CD4-positive, alpha-beta T cell treated with Interleukin-17A for 4 hours (primary cell): ENCODE measurements at places on chromosomes 16 and 17.

- no peak for DNase-seq
Observed at GRCh38 chr17:66542967-66543520, 240.6 kb downstream of the PRKCA start.

DNA sequence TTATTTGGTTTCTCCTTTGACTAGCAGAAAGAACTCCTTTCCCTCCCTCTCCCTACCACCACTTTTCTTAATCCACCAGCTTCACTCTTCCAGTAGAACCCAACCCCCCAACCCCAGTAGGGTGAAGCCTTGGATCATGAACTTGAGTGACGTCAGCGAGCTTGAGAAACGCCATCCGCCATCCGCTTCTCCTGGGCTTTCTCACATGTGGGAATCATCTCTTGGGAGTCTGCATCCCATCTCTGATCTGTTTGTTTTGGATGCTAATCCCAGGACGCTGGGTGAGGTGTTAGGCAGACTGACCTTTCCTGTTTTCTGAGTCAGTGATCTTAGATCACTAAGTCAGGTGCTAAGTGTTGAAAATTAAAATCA is 16.0 kb upstream of the SOX9 start:
- DNase-seq = no peak

DNA sequence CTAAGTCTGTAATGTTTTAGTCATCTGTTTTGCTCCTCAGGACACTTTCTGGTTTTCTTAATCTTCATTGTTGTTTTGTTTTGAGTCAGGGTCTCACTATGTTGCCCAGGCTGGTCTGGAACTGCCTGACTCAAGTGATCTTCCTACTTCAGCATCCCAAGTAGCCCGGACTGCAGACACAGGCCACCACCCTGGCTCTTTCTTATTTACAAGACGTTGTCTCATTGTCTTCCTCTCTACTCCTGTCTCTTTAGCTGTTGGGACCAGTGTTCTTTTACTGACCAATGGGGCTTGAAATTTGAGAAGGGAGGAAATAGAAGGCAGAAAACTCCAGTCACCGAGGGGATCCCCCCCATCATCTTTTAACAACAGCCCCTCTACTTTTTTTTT is 1.2 kb downstream of the SCPEP1 start:
- DNase-seq = no peak

DNA sequence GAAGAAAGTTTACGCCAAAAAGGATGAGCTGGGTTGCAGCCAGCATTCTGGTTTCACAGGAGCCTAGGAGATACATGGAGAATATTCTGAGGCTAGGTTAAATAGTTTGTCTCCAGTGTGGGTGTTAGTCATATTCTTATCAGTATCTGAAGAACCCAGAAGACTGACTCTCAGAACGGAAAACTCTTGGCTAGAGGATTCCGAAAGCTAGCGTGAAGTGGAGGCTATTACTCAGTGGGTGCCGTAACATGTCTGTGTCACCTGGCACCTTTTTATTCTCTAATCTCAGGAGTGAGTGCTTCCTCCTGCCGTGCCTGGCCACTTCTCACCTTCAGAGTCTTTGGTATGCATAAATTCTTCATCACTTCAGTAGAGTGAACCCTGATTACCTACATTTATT is 199.5 kb downstream of the WWOX start:
- DNase-seq = no peak

GRCh38 chr16:78284957-78285434 is 185.5 kb downstream of the WWOX start:
- no peak for DNase-seq

- DNase-seq = peak; percentile 47
Observed at GRCh38 chr17:80871341-80871740, 120.3 kb upstream of the CHMP6 start.

- no peak for DNase-seq
Observed at GRCh38 chr16:61564716-61565115, 471.5 kb downstream of the CDH8 start.

DNA sequence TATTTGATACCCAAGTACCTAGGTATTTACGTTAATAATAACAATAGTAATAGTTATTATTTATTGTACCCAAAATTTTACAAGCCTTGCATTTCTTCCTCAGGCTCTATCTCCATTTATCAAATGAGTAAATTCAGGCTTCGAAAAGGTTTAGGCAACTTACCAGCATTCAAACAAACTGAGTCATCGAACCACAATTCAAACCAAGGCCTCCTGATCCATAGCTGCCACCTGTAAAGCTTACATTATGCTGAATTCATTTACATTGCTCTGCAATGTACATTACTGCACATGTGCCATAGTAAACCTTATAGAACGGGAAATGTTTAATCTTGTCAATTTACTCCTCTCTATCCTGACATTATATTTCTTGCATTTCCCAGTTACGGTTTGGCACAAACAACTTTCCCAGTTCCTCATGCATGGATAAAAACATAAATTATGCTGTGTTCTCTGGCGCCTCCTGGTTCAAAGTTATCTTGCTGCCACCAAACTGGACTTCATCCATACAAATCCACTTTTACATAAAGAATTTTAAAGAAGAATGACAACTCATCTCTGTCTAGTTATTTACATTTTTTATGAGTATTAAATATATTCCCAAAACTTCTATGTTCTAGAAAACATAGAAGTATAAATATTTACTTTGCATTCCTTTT is 360.6 kb upstream of the SOX9 start:
- DNase-seq = no peak

DNA sequence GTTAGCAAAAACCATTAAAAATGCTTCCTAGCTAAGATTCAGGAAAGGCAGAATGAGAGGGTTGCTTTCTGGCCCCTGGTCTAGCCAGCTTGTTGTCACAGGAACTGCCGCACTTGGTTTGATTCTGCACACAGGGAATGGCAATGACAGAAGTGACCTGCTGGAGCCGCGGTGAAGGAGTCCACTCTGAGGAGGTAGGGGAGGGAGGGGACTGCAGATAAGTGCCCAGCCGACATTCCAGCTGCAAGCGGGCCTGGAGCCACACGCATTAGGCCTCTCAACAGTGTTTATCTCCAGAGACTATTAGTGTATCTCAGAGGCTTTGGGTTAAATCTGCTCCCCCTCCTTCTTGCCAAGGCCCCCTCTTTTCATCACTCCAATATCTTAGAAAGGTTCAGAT is 38.6 kb downstream of the CDRT15 start:
- DNase-seq = peak; percentile 13

DNA sequence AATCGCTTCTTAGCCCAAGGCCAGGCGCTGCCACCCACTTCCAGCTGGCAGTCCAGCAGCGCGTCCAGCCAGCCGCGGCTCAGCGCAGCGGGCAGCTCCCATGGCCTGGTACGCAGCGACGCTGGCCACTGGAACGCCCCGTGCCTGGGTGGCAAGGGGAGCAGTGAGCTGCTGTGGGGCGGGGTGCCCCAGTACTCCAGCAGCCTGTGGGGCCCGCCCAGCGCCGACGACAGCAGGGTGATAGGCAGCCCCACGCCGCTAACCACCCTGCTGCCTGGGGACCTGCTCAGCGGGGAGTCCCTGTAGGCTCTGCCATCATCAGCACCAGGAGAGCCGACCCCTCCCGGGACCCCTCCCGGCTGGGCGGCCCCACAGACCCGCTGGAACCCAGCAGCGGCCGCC is 24.0 kb downstream of the TMC6 start:
- no peak for DNase-seq

GRCh38 chr17:39813631-39814030 is 50.5 kb downstream of the IKZF3 start:
- DNase-seq = peak; percentile 79

- DNase-seq = no peak
Observed at GRCh38 chr16:80968386-80969113, 38.1 kb downstream of the CMC2 start.

- peak; percentile 66 for DNase-seq
Observed at GRCh38 chr17:79993390-79994227, 42.1 kb downstream of the TBC1D16 start.

DNA sequence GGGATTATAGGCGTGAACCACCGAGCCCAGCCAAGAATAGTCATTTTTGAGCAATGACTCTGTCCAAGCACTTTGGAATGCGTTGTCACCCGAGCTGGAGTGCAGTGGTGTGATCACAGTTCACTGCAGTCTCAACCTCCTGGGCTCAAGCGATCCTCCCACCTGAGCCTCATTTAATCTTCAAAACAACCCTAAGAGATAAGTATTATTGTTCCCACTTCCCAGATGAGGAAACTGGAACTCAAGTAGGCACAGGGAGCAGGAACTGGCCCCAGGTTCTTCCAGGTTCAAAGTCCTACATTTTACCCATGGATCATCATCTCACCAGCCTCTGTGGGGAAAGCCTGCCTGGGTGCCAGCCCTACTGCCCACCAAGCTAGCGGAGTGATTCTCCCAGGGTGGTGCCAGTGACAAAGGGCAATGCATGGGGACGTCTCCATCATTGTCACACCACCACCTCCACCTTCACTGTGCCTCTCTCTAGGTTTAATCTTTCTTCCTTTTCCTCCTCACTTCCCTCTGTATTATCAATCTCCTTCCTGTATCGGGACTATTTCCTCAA is 11.3 kb upstream of the RNF157 start:
- DNase-seq = no peak

- no peak for DNase-seq
Observed at GRCh38 chr17:534071-534691, 180.5 kb downstream of the VPS53 start.

GRCh38 chr16:314351-314750 is 31.4 kb downstream of the PDIA2 start:
- DNase-seq = no peak

DNA sequence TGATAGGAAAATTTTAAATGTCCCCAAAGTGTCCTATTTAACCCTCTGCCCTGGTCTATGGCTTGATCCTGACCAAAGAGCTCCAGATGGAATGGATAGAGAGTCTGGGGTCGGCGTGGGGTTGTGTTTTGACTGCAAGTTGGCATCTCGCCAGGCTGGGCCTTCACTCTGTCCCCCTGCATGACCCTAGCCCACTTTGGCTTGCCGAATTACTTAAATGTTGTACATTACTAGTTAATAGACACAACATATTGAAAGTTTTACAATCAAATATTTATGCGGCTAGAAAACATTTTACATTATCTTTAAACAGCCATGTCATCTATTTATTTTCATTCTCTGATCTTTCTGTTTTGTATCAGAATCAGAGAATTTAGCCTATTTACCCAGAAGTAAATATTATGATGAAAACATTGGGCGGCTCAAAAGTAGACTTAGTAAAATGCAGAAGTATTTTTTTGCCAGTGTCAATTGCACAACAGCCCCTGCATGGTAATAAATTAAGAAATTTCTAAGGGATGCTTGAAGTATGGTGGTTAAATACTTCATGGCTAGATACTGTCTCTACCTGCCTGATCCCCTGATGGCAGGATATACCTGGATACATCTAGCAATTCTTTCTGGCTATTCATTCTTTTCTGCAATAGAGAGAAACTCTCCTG is 18.8 kb upstream of the MYOCD start:
- DNase-seq = no peak

DNA sequence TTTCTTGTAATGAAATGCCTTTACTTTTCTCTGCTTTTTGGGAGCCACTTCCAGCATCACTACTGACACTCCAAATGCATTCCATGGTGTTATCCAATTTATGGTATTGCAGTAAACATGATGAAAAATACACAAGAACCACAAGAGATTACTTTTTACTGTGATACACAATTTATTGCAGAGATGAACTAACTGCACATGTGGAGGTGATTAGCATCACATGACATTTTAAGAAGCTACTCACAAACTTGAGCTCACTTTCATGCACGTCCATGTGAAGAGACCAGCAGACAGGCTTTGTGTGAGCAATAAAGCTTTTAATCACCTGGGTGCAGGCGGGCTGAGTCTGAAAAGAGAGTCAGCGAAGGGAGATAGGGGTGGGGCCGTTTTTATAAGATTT is 780.5 kb upstream of the GOT2 start:
- DNase-seq = no peak

DNA sequence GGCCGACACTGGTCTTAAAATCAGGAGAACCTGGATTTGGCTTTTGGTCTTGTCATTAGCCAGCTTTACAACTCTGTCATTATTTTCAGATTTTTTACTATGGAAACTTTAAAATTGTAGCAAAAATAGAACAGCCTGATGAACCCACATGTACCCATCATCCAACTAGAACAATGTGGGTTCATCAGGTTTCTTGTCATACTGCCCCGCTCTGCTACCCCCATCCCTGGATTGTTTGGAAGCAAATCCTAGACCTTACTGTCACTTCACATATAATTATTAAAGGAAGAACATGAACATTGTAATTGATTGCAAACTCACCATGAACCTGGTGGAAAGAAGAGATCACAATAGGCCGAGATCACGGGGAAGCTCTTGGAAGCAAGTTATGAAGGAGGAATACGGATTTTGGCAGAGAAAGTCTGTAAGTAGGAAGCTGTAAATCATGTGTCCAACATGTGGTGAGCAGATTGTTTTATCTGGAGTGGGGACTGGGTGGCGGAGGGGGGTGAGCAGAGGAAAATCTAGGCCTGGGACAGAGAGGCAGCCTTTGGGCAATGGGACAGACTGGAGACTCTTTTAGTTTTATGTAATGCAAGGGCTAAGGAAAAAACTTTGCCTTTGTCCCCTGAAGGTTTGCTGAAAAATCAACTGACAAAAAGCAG is 67.0 kb downstream of the PITPNC1 start:
- DNase-seq = no peak

DNA sequence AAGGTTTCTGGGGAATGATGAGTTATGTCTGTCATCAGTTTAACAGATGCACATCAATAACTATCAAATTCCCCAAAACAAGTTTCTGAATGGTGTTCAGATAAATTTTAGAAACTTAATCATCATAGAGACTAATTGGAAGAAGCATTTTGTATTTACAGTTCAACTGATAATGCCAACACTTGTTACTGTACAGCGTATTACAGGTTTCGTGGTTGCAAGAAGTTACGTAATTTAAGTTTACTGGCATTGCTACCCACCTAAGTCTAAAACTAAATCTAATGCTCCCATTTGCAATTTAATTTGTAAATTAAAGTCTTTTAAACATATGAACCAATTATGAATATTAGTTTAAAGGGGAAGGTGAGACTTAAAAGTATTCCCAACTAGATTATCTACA is 3.0 kb downstream of the SRSF1 start:
- DNase-seq = no peak

DNA sequence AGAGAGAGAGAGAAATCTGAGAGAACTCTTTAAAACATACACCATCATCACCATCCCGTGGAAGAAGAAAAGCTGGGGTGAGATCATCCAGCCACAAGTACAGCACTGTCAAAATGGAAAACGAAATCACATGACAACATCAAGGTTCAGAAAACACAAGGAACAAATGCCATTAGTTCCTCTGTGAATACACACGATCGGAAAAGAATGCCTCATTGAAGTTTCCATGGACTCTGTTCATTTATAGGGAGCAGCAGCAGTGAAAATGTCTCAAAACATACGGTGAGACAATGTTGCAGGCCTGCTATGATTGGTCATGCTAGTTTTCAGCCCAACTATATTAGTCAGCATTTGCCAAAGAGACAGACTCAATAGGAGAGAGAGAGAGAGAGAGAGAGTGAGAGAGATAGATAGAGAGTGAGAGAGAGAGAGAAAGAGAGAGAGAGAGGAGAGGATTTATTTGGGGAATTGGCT is 4.4 kb downstream of the CFAP97D1 start:
- DNase-seq = no peak

DNA sequence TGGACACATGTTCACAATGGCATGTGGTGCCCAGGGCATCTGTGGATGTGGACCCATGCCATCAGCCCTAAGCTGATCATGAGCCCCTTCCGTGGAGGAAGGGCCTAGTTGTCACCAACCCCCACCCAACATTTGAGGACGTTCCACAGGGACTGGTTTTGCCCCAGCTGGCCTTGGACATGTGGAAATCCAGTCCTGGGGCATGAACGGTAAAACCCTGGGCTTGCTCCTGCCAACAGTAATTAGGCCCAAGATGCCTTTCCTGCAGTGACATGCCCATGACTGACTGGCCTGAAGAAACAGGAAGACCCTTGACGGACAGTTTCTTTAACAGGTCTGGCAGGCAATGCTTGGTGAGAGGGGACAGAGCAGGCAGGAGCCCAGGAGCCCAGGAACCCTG is 7.7 kb downstream of the TNS4 start:
- DNase-seq = no peak
